ENCODE measurements at places on chromosomes 7 and 10.

- no peak for DNase-seq
Observed at GRCh38 chr7:43594020-43594419, 11.1 kb downstream of the STK17A start.

DNA sequence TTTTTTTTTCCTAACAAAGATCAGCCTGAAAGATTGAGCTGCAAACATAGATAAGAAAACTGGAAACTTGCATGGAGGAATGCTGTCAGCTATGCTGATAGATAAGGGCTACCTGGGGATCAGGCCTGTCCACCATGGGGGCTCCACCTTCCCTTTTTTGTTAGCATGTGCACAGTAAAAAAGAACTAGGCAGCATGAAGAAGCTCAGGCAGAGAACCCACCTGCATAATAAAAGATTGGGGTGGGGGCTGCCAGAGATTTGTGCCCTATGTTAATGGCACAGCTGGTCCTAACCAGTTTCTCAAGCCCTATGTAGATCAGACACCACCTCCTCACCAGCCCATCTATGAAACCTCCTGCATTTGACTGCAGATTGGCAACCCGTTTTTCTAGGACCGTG, 45.4 kb upstream of the CACNB2 start:
- no peak for DNase-seq

GRCh38 chr7:35036361-35037171, 719 bp downstream of the DPY19L1 start:
- DNase-seq: no peak

- DNase-seq: no peak
Observed at GRCh38 chr10:16884497-16884896, 67.3 kb upstream of the RSU1 start.

DNA sequence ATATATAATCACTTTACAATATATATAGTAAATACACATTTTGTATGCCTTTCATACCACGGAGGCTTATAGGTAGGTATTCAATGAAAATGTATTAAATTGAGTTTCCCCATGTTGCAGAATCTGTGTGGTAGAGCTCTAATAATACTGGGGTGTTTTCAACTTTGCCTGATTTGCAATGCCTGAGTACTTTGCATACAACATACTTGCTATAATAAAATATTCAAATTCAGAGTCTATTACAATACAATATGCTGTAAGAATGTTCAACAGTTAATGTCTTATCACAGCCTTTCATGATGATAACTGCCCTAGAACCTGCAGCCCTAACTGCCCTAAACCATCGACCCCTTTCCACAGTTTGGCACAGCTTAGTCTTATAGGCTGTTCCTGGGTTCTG, 114.6 kb downstream of the DGKI start:
- DNase-seq: no peak

- DNase-seq: no peak
Observed at GRCh38 chr7:157008206-157009169, 2.0 kb downstream of the MNX1 start.

DNA sequence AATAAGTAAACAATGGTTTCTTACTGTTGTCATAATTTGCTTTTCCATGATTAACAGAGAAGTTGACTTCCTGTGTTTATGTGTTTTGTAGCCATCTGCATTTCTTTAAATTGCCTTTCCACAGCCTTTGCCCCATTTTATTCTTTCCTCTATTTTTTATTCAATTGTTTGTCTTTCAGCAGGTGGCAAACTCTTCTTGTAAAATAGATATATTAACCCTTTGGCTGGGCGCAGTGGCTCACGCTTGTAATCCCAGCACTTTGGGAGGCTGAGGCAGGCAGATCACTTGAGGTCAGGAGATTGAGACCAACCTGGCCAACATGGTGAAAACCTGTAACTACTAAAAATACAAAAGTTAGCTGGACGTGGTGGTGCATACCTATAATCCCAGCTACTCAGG, 50.6 kb upstream of the CAPZA2 start:
- no peak for DNase-seq

GRCh38 chr7:4931943-4932342, 27.0 kb downstream of the MMD2 start:
- no peak for DNase-seq

DNA sequence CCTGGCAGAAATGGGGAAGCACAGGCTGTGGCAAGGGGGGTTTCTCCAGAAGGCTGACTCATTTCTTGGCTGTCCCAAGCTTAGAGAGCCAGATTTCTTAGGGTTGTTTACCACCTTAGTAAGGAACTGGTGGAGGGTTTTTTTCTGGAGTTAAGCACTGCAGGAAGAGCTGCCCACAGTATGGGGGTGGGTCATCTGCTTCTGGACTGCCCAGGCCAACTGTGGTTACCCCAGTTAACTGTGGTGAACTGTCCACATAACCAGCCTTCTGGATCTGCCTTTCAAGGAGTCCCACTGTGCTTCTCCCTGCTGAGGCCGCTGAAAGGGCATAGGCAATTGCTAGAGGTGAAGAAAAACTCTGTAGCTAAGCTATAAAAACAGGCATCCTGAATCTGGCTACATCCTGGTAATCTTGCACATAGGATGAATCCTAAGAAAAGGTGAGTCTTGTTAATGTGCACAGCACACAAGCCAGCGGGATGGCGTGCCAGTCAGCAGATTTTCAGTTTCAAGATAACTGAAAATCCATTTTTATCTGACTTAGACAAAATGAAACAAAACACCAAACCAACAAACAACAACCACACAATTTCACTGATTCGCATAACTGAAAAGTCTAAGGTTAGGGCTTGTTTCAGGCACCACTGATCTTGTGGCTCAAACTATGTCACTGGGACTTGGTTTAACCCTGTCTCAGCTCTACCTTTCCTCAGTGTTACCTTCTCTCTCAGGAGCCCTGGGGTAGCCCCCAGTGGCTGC, 21.6 kb upstream of the TSPAN33 start:
- DNase-seq: no peak

DNA sequence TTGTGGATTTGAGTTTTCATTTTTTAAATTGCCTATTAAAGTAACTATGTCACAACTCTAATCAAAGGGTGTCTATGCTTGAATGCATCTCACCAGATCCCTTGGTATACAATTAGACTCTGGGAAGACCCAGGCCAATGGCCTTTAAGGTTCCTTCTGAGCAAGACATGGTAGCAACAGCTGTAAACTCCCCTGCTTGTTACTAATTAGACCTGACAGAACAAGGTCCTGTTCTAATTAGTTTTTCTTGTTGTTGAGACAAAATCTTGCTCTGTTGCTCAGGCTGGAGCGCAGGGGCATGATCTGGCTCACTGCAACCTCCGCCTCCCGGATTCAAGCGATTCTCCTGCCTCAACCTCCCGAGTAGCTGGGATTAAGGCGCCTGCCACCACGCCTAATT, 2.9 kb downstream of the MYH16 start:
- DNase-seq: no peak

- DNase-seq: no peak
Observed at GRCh38 chr10:47371629-47372485, 12.2 kb downstream of the ZNF488 start.

DNA sequence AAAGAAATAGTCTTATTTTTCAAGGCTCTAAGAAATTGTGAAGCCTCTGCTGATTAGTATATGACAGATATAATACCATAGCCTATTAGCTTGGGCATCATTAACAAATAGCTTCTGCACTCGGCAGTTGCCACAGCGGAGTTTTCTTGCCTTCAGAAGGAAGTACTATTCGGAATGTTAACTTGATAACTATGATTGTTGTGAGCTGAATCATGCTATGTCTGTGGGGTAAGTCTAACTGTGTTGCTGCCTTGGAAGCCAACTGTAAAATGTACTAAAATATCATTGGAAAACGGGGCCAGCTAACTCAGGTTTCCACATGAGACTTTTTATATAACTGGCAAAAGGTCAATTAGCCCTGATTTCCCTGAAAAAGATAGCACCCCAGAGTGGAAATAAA, 93.2 kb downstream of the TWIST1 start:
- peak; percentile 46 for DNase-seq

- DNase-seq: no peak
Observed at GRCh38 chr10:24449321-24449740, 240.4 kb downstream of the KIAA1217 start.

GRCh38 chr7:134669388-134669787, 22.7 kb downstream of the BPGM start:
- DNase-seq: no peak

DNA sequence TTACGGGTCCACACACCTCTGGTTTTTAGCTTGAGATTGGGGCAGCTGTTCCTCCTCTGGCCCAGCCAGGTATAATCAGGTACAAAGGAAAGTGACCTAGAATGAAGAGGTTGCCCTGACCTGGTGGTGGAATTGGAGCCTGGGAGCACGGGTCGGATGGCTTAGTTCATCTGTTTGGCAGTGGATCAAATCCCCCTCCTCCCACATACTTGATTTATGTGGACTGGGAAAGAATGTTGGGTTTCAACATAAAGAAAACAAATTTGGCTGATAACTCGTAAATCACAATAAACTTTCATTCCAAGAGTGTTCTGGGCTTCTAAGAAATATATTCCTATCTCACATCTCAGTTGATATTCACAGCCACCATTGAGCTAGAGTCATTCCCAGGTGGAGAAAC, 186.8 kb downstream of the CUX1 start:
- no peak for DNase-seq

- DNase-seq: no peak
Observed at GRCh38 chr7:95999481-95999880, 227.1 kb downstream of the DYNC1I1 start.

- no peak for DNase-seq
Observed at GRCh38 chr7:107690611-107691010, 30.0 kb downstream of the SLC26A4 start.

DNA sequence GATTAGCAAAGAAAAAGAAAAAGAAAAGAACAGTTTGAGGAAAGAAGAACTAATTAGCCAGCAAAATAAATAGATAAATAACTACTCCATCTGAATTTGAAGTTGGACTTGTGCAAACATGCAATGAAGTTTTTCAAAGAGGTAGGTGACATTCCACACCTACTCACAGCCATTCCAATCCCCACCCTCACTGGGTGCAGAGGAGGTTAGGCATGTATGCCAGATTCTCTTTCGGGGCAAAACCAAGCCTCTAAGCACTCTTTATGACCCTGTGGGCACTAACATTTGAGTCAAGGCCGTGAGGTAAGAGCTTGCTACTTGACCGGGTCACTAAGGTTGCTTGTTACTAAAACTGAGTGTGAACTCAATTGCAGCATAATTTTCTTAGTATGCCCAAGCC, 108.4 kb upstream of the SEMA3A start:
- DNase-seq: no peak

- no peak for DNase-seq
Observed at GRCh38 chr7:29565982-29566746, 2.5 kb downstream of the PRR15 start.

DNA sequence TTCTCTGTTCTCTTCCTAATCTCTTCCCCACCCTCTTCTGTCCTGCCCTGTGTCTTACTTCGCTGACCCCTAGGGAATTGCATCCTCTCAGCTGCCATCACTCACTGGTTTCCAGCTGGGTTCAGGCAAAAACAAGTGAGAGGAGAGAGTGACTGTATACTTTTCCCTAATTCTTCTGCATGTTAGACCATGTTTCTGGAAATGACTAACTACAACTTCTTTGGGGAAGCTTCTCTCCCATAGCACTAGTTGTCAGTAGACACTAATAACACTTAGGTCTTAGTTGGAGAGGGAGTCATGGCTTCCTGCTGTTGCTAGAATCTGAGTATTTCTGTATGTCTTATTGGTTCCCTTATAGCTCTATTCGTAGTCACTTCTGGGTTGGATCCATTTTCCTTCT, 299.0 kb upstream of the FZD1 start:
- DNase-seq: no peak

GRCh38 chr7:98866351-98866750, 3.5 kb downstream of the TMEM130 start:
- DNase-seq: no peak

- no peak for DNase-seq
Observed at GRCh38 chr10:35365994-35366393, 29.7 kb downstream of the CCNY start.

DNA sequence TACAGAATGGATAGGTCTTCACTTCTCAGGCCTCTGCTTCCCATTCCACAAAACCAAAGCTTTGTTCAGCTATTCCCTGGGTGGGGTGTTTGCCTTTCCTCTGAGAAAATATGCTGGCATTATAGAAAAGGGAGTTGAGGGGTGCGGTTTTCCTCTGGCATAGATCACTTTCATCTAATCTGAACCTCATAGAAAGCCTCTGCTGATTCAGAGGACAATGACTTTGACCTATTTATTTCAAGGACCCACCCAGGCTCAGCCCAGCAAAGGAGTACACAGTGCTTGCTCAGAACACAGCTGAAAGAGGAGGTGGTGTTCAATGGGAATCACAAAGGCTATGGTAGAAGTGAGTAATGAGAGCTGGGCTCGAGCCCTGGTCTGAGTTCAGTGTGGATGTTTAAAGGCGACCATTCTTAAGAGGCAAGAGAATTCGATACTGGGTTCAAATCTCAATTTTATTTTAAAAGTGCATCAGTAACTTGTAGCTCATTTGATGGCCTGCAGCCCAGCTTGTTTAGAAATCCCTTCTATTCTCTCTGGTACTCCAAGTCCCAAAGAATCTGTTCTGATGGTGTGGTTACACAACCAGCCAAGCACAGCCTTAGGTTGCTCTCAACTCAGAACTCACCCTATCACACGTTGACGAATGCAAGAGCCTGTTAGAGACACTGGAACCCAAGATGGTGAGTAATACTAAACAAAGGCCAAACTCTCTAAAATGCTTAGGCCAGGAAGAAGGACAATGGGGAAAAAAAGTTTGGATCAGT, 1012.8 kb downstream of the LRMDA start:
- no peak for DNase-seq

DNA sequence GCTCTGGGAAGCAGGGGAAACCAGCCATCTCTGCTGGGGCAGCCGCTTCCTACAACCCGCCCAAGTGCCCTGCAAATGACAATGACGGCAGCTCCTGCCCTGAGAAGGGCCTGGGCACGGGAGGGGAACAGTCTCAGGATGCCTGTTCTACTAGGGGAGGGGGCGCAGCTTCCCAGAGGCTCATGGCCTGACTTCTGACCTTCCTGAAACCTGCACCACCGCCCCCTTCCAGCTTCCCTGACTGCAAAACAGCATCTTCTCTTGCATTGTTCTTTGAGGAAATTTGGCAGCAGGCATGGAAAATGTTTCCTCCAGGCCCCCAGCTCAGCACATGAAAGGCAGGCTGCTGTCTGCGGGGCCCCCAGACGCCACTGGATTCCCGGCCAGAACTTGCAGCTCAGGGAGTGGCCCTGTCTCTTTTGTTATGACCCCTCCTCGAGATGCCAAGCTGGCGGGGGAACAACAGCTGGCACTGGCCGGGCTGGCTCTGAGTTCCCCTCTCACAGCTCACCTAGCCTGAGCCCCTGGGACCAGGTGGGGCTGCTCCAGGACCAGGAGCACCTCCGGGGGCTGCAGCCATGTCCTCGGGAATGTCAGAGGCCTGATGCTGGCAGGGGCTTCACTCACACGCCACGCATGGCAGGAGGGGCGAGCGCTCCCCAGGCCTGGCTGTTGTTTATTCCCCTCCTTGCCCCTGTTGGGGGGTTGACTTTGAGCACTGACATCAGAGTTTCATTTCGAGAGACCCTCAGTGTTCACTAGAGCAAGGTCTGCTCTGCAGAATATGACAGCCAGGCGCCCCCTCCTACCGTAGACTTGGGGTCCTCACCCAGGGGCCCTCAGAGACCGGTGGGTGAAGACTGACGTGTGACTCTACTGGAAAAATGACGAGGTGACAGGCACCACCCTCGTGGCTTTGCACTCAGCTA, 62.7 kb downstream of the CALML3 start:
- no peak for DNase-seq

GRCh38 chr10:129937351-129937751, 26.7 kb downstream of the EBF3 start:
- DNase-seq: no peak
